Activated naive CD8-positive, alpha-beta T cell treated with anti-CD3 and anti-CD28 coated beads for 36 hours (primary cell): ENCODE measurements at places on chromosomes 16 and 17. TPM values are rescaled to one million over a fixed set of nuclear protein-coding genes. Genes with fewer than 3 reads are reported as not detected.

DNA sequence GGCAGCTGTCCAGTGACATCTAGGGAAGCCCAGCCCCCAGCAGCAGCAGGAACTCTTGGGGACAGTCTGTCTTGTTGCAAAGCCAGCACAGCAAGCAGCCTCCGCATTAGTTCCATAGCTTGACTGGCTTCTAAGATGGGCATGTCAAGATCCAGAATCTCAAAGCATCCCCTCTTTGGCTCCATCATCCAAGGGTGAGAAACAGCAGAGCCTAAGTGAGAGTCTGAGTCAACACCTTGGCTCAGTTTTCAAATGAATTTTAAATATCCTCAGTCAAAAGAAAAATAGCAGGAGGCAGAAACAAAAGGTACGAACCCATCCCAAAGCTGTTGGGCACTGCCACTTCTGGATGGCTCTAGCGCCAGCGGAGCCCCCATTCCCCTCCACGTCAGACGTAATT, 2.2 kb downstream of the CLDN9 start:
- H3K36me3 ChIP-seq = no peaks in the 10 kb centered on the region
- H3K27me3 ChIP-seq = peaks cover 31% of the 10 kb centered on the region
- no peak for DNase-seq
- H3K27ac ChIP-seq = no peak overlapping the region
- H3K4me3 ChIP-seq = no peak overlapping the region
- peaks cover 9% of the 10 kb centered on the region for H3K4me1 ChIP-seq

- no peaks in the 10 kb centered on the region for H3K36me3 ChIP-seq
- no peak for DNase-seq
- H3K4me3 ChIP-seq = no peak overlapping the region
- H3K4me1 ChIP-seq = no peaks in the 10 kb centered on the region
Measured at GRCh38 chr16:70610273-70611223, 35.8 kb upstream of the IL34 start.

DNA sequence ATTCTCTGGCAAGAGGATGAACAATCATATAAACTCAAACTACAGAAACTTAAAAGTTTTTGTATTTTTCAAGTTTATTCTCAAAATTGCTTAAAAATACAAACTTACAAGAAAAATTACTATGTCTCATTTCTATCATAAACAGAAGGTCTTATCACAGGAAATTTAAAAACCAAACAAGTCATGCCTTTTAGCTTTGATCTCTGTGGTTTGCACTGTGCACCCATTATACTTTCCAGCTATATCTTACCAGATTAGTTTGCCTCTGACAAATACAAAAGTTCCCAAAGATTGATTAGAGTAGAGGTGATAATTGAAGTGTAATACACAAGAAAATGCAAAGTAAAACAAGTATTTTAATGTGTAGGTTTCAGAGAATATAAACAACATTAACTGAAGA, 117.4 kb downstream of the MYO1D start:
- H3K27ac ChIP-seq = no peak overlapping the region
- H3K27me3 ChIP-seq = no peaks in the 10 kb centered on the region
- no peak for DNase-seq
- no peak overlapping the region for H3K4me3 ChIP-seq
- H3K4me1 ChIP-seq = peaks cover 16% of the 10 kb centered on the region
- H3K36me3 ChIP-seq = no peaks in the 10 kb centered on the region

DNA sequence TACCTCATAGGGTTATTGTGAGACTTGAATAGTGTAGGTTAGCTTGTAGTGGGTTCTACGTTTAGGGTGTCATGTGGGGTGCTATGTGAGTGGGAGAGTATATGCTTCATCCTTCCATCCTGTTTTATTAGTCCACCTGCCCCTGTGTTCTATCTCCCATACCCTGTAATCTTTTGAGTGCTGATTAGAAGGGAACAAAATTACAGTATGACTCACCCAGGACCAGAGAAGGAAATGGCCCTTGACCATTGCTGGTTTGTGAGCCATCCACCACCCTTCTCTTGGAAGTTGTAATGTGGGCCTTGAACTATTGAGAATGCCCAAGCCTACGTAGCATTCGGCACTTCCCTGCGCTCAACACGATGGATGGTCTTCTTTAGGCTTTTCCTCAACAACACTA, 17.1 kb downstream of the SAP30BP start:
- H3K4me1 ChIP-seq = peaks cover 45% of the 10 kb centered on the region
- no peak overlapping the region for H3K27ac ChIP-seq
- H3K4me3 ChIP-seq = no peak overlapping the region
- H3K27me3 ChIP-seq = no peaks in the 10 kb centered on the region
- peaks cover 12% of the 10 kb centered on the region for H3K36me3 ChIP-seq

GRCh38 chr16:59665618-59666220, 931.6 kb upstream of the GOT2 start:
- H3K27me3 ChIP-seq = no peaks in the 10 kb centered on the region
- H3K4me3 ChIP-seq = no peak overlapping the region
- DNase-seq = no peak
- H3K36me3 ChIP-seq = no peaks in the 10 kb centered on the region
- H3K27ac ChIP-seq = no peak overlapping the region
- no peaks in the 10 kb centered on the region for H3K4me1 ChIP-seq

GRCh38 chr16:84207879-84208278, 16.9 kb downstream of the ADAD2 start:
- H3K27me3 ChIP-seq = no peaks in the 10 kb centered on the region
- H3K4me1 ChIP-seq = no peaks in the 10 kb centered on the region
- no peaks in the 10 kb centered on the region for H3K36me3 ChIP-seq

DNA sequence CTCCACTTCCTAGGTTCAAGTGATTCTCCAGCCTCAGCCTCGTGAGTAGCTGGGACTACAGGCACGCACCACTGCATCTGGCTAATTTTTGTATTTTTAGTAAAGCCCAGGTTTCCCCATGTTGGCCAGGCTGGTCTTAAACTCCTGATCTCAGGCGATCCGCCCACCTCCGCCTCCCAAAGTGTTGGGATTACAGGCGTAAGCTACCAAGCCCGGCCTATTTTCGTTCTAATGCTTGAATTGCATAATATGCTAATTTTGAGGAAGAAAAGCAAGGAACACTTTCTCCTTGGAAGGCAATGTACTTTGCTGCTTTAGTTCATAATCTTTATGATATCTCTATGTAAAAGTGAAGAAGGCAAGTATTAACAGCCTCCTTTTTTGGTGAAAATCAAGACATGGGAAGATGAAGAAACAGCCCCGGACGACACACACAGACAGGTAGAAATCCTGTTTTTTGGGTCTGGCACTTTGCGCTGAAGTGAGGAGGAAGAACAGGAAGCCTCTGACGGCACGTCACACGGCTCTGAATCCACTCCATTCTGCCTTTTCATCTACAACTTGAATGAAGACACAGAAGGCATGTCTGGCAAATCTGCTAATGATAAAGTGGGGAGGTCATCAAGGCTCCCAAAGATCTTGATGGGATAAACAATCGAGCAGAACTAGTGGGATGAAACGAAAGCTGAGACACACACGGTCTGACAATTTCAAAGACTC, 24.9 kb downstream of the VPS53 start:
- H3K36me3 ChIP-seq = peaks cover 7% of the 10 kb centered on the region
- no peaks in the 10 kb centered on the region for H3K27me3 ChIP-seq
- H3K4me3 ChIP-seq = no peak overlapping the region
- no peak overlapping the region for H3K27ac ChIP-seq
- H3K4me1 ChIP-seq = no peaks in the 10 kb centered on the region

DNA sequence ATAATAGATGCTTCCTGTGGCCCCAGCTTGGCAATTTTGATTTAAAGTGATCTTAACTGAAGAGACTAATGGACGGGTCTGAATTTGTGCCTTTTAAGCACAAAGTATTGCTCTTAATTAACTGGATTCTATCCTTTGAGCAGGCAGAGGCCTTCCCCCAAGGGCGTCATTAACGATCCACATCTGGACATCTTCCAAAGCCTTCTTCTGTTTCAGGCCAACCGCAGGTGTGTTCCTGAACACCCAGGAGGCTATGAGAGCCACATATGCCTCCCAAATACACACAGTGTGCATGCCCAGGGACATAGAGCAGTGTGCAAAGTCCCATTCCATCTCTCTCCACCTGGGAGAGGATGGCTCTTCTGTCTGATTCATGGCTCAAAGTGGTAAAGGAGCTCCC, 42.3 kb downstream of the MAPT start:
- H3K36me3 ChIP-seq = no peaks in the 10 kb centered on the region
- peaks cover 23% of the 10 kb centered on the region for H3K27me3 ChIP-seq
- DNase-seq = no peak
- H3K4me3 ChIP-seq = no peak overlapping the region
- H3K4me1 ChIP-seq = no peaks in the 10 kb centered on the region
- H3K27ac ChIP-seq = no peak overlapping the region

GRCh38 chr17:64123114-64123513, 6.8 kb downstream of the ERN1 start:
- H3K4me1 ChIP-seq = peaks cover 32% of the 10 kb centered on the region
- no peak overlapping the region for H3K27ac ChIP-seq
- H3K4me3 ChIP-seq = no peak overlapping the region
- peaks cover 12% of the 10 kb centered on the region for H3K36me3 ChIP-seq
- no peaks in the 10 kb centered on the region for H3K27me3 ChIP-seq
- no peak for DNase-seq

GRCh38 chr17:82592289-82592766, 55.9 kb downstream of the WDR45B start:
- H3K4me3 ChIP-seq = peak overlapping the region; percentile 78
- peaks cover 40% of the 10 kb centered on the region for H3K4me1 ChIP-seq
- H3K36me3 ChIP-seq = peaks cover 25% of the 10 kb centered on the region
- H3K27me3 ChIP-seq = no peaks in the 10 kb centered on the region

GRCh38 chr17:60510031-60510430, 16.0 kb downstream of the APPBP2 start:
- no peak for DNase-seq
- H3K27me3 ChIP-seq = no peaks in the 10 kb centered on the region
- no peak overlapping the region for H3K27ac ChIP-seq

DNA sequence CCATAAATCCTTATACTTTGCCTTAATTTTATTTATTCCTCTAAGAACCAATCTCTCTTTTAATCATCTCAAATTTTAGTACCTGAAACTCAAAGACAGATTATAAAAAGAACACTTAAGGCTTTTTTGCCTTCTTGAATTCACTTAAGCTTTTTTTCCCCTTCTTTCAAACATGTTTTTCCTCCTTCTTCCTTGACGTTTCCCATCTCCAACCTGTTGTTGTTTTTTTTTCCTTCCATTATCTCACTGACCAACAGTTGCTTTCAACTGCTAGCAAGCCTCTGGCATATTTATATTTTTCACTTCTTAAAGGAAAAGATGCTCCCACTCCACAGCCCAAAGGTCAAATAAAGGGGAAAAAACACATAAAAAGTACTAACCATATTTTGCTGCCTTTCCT, 32.2 kb downstream of the SPOP start:
- no peak for DNase-seq
- H3K36me3 ChIP-seq = peaks cover 14% of the 10 kb centered on the region
- H3K4me1 ChIP-seq = peaks cover 50% of the 10 kb centered on the region
- H3K27ac ChIP-seq = peak overlapping the region; percentile 88

GRCh38 chr17:72700226-72700625, 392.3 kb downstream of the SLC39A11 start:
- H3K27me3 ChIP-seq = no peaks in the 10 kb centered on the region
- peaks cover 10% of the 10 kb centered on the region for H3K36me3 ChIP-seq
- no peak overlapping the region for H3K4me3 ChIP-seq
- H3K27ac ChIP-seq = no peak overlapping the region
- no peak for DNase-seq

GRCh38 chr16:22941970-22942501, 128.1 kb downstream of the HS3ST2 start:
- H3K4me3 ChIP-seq = no peak overlapping the region
- peaks cover 48% of the 10 kb centered on the region for H3K27me3 ChIP-seq
- DNase-seq = no peak
- H3K4me1 ChIP-seq = peaks cover 4% of the 10 kb centered on the region

DNA sequence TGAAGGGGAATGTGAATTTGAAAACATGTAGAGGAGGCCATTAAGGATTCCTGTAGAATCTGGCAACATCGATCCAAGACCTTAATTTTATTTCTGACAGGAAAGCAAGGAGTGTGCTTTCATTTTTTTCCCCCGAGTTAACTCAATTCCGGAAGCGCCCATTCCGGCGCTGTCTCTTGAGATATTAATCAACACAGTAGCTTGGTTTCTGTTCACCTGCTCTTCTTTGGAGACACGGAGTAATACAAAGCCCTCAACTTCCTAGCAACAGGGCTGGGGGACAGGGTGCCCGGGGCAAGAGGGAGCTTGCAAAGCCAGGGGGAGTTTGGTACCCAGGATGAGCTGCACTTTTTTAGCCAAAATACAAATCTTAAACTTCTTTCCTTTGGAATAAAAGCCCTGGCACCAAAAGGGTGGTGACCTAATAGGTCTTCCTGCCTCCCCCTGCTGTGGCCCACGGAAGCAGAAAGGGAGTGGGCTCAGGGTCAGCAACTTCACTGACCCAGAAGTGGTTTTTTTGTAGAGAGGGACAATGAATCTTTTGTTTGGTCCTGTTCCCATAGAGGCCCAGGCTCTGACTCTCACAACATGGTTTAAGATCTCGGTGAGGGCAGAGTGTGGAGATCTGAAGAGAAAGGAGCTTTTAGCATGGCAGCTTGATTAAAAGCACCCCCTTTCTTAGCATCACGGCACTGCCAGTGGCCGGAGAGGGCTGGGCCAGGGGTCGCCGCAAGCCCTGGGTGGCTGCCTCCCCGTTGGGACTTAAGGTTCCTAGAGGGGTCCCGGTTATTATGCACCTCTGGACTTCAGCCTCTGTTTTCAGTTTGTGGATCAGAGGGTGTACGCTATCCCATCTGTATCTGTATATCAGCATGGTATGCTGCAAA, 207.3 kb downstream of the CCDC182 start:
- H3K36me3 ChIP-seq = peaks cover 2% of the 10 kb centered on the region
- no peaks in the 10 kb centered on the region for H3K27me3 ChIP-seq
- H3K27ac ChIP-seq = peak overlapping the region; percentile 45
- peak overlapping the region; percentile 53 for H3K4me3 ChIP-seq
- peaks cover 25% of the 10 kb centered on the region for H3K4me1 ChIP-seq

DNA sequence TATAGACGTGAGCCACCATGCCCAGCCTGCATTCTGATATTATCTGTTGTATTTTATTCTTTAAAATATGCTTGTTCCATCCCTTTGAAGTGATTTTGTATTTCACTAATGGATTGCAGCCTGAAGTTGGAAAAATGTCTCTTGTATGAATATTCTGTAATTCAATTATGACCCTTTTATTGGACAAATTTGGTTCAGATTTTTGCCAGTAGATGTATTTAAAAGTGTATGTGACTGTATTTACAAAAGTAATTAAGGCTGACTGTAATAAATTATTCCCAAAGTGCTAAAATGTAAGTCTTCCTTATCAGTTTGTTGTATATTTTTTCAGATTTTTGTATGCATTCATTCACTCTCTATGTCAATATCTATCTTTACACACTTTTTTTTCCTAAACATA, 23.8 kb downstream of the PPM1E start:
- H3K27me3 ChIP-seq = peaks cover 11% of the 10 kb centered on the region
- H3K36me3 ChIP-seq = no peaks in the 10 kb centered on the region
- no peak overlapping the region for H3K27ac ChIP-seq
- DNase-seq = no peak
- H3K4me1 ChIP-seq = no peaks in the 10 kb centered on the region

Gene CCL7
- not detected for total RNA-seq

Gene SPN
- total RNA-seq = 122 TPM

Gene KRTAP2-3
- not detected for total RNA-seq

Gene KRT14
- total RNA-seq = not detected

Gene NAA60
- total RNA-seq = 38.2 TPM

Gene DNASE1L2
- 0.92 TPM for total RNA-seq
